M059J (cell line): ENCODE measurements at places on chromosomes 4 and X.

DNA sequence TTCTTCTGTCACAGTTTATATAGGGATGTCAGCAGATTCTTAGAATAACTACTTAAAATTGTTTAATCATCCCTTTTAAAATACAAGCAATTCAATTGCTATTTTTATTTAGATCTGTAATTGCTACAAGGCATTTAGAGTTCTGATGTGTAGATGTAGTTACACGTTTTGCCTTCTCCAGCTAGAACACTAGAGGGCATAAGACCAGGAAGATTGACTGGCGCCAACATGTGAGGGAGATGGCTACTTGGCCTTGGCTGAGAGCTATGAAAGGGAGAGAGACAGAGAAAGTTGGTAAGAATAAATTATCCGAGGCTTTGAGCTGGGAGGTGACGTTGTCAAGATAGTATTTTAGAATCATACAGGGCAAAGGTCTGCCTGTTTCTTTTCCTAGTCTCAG is 563.7 kb upstream of the PRKX start:
- DNase-seq: no peak

DNA sequence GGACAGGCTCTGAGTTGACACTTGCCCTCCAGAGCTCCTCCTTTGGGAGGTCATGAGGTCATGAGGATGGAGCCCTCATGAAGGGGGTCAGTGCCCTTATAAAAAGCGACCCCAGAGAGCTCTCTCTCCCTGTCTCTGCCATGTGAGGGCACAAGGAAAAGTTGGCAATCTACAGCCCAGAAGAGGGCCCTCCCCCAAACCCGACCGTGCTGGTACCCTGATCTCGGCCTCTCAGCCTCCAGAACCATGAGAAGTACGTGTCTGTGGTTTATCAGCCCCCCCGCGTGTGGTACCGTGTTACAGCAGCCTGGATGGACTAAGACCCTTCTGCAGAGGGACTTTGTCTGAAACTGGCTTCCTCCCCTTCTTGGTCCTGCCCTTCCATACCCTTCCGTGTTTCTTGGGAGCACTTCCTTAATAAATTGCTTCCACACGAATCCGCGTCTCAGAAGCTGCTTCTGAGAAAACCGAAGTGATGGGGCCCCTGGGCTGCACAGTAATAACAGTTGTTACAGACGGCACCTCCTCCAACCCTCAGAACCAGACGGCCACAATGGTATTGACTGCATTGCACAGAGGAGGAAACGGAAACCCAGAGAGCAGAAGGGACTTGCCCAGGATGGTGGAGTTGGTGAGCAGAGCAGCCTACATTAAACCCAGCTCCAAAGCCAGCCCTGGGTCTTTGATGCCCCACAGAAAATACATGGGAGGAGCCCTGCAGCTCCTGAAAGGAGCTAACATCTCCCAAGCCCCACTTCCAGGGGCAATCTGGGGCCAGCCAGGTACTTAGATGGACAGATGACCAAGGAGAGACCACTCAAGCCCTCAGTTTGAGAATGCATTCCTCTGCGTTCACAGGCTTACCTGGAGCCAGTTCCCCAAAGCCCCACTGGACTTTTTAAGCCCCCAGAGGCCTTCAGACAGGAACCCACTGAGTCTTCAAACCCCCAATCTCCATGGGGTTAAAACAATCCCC is 242.7 kb downstream of the BCOR start:
- DNase-seq: no peak

- DNase-seq: peak; percentile 33
Observed at GRCh38 chr4:71189471-71189870, 149.3 kb upstream of the SLC4A4 start.

- no peak for DNase-seq
Observed at GRCh38 chr4:153955327-153955726, 166.4 kb upstream of the SFRP2 start.

DNA sequence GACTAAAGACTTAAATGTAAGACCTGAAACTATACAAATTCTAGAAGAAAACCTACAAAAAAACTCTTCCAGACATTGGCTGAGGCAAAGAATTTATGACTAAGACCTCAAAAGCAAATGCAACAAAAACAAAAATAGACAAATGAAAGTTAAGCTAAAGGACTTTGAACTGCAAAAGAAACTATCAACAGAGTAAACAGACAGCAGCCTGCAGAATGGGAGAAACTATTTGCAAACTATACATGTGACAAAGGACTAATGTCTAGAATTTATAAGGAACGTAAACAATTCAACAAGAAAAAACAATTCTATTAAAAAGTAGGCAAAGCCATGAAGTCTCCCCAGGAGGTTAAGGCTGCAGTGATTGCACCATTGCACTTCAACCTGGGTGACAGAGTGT is 9.1 kb downstream of the FAM47E start:
- DNase-seq: no peak

- peak; percentile 39 for DNase-seq
Observed at GRCh38 chrX:3370656-3371055, 24.2 kb upstream of the MXRA5 start.

GRCh38 chr4:141216002-141216761 is 4.5 kb upstream of the ZNF330 start:
- no peak for DNase-seq

GRCh38 chr4:74848774-74849173 is 54.5 kb upstream of the BTC start:
- DNase-seq: no peak
